ENCODE measurements at places on chromosomes 5 and 9.

DNA sequence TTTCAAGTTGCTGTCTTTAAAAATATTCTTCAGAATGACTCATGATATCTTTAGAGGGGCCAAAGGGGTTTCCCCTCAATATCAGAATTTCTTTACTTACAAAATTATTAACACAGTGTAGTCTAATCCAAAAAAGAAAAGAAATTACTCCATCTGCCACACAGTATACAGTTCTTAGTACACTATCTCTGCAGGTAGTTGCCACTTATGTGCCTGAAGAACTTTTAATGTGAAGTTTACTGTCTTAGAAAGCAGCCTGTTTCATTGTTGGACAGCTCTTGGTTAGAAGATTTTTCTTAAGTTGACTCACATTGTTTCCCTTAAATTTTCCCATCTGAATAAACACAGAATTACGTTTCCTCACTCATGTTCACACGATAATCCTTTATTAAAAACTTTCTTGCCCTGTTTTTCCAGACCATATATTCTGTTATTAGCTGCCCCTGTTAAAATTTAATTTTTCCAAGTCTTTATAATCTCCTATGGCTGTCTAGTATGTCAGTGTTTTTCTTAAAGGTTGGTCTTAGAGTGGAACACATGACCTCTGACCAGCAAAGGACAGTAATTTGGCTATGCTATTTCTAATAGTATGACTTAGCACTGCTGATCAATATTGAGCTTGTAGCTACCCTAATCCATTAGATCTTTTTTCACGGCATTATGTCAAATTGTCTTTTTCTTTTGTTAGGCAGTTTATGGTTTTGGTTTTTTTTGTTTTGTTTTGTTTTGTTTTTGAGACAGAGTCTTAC, 21.8 kb upstream of the FKTN start:
- DNase-seq, result no peak

GRCh38 chr9:93701494-93702218, 125.3 kb downstream of the PHF2 start:
- no peak for DNase-seq

DNA sequence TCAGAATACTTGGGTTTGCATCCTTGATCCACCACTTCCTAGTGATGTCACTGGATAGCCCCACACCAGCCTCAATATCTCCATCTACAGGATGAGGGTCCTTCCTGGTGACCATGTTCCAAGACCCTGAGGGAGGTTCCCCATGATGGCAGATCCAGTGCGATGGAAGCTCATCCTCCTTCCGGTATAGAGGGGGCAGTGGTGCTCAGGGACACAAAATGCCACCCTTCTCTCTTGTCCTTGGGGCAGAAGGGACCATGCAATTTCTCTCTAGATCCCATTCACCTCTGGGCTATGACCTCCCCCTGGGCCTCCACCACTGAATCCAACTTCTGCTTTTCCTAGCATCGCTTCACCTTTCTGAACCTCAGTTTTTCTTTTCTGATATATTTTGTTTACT, 5.4 kb upstream of the SLC25A51 start:
- no peak for DNase-seq

GRCh38 chr9:8895106-8895860, 1095.7 kb upstream of the DMAC1 start:
- DNase-seq, result no peak

DNA sequence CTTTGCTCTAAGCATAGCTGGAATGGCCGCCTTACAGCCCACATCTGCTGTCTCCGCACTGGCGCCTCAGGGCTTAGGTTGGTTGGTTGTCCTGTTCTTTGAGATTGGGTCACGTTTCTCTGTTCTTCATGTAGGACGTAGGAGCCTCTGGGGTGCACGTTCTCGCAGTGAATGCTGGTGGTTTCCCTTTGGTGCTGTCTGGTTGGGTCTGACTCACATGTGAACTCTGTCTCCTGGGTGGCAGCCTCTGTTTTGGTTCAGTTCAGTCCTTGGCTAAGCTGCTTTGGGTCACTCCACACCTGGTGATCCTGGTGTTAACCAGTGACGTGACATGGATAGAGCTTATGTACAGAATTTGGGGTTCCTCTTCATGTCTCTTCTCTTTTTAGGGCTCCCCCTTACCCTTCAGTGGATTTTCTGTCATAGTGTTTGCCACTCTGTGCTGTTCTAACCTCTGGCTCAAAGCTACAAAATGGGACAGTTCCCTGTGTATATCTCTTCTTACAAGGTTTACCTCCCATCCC, 12.6 kb upstream of the LPCAT1 start:
- no peak for DNase-seq

GRCh38 chr5:32098890-32099310, 75.2 kb downstream of the GOLPH3 start:
- DNase-seq, result no peak

DNA sequence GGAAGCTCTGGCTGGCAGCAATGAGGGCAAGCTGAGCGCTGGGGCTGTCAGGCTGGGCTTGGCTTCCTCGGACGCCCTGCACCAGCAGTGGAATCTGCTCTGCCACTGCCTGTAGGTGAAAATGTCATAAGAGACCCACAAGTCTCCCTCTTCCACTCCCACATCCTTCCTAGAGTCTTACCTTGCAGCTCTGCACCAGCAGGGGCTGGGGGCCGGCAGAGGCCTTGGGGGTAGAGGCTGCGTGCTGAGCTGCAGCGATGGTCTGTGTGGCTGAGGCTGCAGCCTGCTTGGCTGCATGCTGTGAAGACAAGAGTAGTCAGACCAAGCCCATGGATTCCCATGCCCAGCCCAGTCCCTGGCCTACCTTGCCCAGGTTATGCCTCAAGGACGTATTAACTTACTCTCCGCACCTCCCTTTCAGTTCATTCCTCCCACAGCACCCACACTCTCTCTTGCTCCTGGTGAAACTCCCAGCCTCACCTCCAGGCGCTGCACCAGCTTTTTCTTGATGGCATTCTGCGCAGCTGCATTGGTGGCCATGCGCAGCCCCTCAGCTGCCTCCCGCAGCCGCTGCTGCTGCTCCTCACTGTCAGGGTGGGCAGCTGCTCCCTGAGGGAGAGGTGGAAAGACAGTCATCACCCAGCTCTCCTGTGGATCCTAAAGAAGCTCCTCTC, 17.3 kb downstream of the TLN1 start:
- DNase-seq, result no peak

GRCh38 chr9:72980183-72980582, 27.3 kb upstream of the ALDH1A1 start:
- DNase-seq, result no peak

DNA sequence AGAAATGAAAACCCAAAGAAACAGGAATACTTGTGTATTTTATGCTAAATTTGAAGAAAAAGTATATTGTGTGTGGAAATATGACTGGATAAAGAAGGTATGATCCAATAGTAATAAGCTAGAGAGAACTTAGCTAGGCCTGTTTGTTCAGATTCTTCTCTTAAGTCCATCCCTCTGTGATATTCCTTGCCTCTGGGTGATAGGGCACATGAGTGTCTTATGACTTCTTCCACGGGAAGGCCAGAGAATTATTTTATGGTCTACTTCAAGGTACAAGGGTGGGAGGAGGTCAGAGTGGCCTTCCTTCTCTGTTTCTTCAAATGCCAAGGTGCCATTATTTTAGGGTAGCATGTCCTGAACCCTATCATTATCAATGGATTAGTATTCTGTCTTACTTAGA, 113.7 kb downstream of the NDUFS4 start:
- no peak for DNase-seq

DNA sequence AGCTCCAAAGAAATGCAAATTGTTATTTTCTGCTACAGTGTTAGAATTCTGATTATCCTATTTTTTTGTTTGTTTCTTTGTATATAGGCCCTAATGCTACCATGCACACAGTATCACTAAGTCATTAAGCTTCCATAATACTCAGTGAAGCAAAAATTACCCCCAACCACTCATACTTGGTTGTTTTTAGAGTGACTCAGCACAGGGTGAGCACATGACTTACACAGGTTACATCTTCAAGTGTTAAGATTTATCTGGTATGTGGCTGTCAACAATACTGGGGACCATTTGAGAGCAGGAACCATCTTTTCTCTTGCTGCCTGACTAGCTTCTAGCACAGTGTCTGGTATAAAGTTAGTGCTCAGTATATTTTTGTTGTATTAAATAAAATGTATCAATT, 255.8 kb upstream of the SLC24A2 start:
- DNase-seq, result no peak

GRCh38 chr9:90033028-90033650, 428.3 kb downstream of the GADD45G start:
- DNase-seq, result no peak

GRCh38 chr9:79312686-79313421, 258.9 kb upstream of the TLE4 start:
- DNase-seq, result no peak

DNA sequence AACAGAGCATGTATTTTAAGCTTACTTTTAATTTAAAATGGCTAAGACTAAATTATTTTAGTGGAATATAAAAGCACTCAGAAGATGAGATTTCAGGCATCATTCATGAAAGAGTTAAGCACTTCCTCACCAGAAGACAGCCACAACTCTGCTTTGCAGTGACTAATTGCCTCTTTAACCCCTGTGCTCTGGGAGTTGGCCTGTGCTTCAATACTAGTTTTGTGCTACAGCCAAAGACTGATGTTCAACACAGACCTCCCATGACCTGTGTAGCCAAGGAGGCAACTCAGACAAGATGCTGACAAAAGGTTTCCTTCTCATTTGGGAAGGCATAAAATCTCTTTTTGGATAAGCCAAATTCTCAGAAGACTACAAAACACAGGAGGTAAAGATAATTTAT, 353.5 kb downstream of the FBXL17 start:
- DNase-seq, result peak; percentile 14

- no peak for DNase-seq
Observed at GRCh38 chr5:91386120-91386519, 3.0 kb upstream of the ARRDC3 start.

DNA sequence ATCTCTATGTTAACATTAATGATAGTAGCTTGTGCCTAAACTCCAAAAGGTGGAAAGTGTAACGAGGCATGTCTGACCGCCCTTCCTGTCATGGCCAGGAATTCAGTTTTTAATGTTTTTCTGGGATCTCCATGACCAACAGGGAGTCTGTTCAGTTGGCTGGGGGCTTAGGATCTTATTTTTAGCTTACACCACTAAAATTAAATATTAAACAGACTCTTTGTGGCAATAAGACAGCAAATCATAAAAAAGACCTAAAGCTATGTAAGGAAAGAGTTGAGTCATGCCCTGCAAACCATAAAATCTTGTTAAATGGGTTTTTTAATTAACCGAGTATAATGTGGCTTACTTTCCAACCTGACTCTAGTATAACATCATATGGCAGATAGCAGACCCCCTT, 247.8 kb downstream of the DIRAS2 start:
- DNase-seq, result no peak

- no peak for DNase-seq
Observed at GRCh38 chr5:83528439-83528769, 56.9 kb downstream of the VCAN start.

DNA sequence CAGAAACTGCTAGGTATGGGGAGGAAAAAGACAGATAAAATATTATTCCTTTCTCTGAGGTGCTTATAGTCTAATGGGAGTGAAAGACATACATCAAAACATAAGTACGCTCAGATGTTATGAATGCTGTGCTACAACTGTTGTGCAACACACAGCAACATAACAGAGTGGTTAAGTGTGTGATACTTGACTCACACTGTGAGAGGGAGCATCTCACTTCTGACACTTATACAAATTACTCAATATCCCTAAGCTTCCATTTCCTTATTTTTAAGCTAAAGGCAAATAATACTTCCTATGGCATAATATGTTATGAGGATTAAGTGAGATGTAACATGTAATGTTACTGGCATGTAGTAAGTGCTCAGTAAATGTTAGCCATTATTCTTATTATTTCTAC, 110.6 kb upstream of the FER start:
- DNase-seq, result no peak
